ENCODE measurements at places on chromosomes 3 and 15.

- ATAC-seq, result no peak
Observed at GRCh38 chr3:170766823-170767575, 103.0 kb downstream of the RPL22L1 start.

DNA sequence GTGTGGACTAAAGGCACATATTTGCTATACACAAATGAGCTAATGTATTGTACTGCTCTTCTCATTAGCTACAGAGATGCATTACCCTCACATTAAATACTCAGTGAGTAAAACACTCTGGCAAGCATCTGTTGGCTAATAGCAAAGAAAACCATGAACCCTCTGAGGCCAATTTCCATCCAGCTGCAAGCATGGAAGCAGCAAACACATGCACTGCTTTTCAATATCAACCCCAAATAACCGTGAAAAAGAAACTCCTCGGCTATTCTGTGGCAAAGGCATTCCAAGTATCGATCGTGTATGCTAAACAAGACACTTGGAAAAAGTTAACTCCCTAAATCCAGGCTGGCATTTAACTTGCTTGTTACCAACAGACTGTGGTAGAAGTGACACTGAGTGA is 67.0 kb downstream of the PEAK1 start:
- ATAC-seq, result no peak

- ATAC-seq, result no peak
Observed at GRCh38 chr3:1661839-1662238, 436.8 kb upstream of the CNTN4 start.

- ATAC-seq, result no peak
Observed at GRCh38 chr3:146090521-146090920, 70.5 kb downstream of the PLOD2 start.

GRCh38 chr3:71495708-71496472 is 87.6 kb downstream of the FOXP1 start:
- ATAC-seq, result peak; percentile 62

DNA sequence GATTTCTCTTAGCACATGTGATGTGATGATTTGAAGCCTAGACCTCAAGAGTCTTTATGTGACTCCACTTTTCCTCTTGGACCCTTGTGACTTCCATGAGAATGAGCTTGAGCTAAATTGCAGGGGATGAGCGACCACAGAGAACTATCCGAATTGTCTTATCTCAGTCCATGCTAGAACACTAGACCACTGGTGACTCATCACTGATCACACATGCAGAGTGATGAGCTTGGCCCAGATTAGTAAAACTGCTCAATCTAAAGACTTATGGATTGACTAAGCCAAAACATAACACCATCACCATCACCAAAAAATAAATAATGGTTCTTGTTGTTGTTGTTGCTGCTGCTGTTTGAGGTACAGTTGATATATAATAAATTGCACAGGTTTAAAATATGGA is 114.1 kb upstream of the CFAP20DC start:
- no peak for ATAC-seq

GRCh38 chr15:35305031-35305550 is 220.0 kb upstream of the NANOGP8 start:
- ATAC-seq, result no peak

GRCh38 chr3:151076626-151077025 is 8.8 kb upstream of the MED12L start:
- ATAC-seq, result no peak

- ATAC-seq, result no peak
Observed at GRCh38 chr3:125110876-125111480, 55.2 kb upstream of the HEG1 start.

All from activated CD4-positive, CD25-positive, alpha-beta regulatory T cell treated with anti-CD3 and anti-CD28 coated beads, Interleukin-2, amount 50 U/mL, for 24 hours (primary cell).